ENCODE measurements at places on chromosomes 11 and 22. TPM values are rescaled to one million over a fixed set of nuclear protein-coding genes. Genes with fewer than 3 reads are reported as not detected.

CASP5 gene
- total RNA-seq: not detected

MFNG gene
- total RNA-seq: 23.5 TPM

ARHGAP42 gene
- 12.6 TPM for total RNA-seq

DNA sequence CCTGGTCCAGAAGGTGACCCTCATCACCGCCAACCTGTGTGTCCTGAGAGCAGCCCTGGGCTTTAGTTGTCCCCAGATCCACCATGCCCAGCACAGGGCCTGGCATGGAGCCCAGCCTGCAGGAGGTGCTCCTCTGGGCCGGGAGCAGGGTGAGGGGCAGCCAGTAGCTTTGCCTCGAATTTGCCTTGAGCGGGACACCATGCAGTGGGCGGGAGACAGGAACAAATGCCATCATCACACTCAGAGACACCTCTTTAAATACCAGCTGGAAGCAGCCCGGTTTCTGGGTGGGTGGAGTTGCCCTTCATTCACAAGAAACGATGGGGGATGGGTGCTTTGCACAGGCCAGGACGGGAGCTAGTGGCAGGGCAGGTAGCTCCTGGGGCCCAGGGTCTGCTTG, 19.3 kb downstream of the FLRT1 start:
- no peak for DNase-seq

GRCh38 chr11:46659908-46660307, 40.5 kb downstream of the ARHGAP1 start:
- DNase-seq: no peak

APOL5 gene
- not detected for total RNA-seq

- no peak for DNase-seq
Measured at GRCh38 chr11:129249351-129249750, 57.2 kb upstream of the ARHGAP32 start.

- DNase-seq: no peak
Measured at GRCh38 chr11:14422814-14423182, 63.8 kb upstream of the RRAS2 start.

OTOG gene
- total RNA-seq: not detected

GRCh38 chr11:44192017-44192385, 96.5 kb downstream of the EXT2 start:
- no peak for DNase-seq

ANO1 gene
- 13.9 TPM for total RNA-seq

NRGN gene
- total RNA-seq: 1.0 TPM

- DNase-seq: no peak
Measured at GRCh38 chr11:102476812-102477211, 24.2 kb upstream of the TMEM123 start.

DNA sequence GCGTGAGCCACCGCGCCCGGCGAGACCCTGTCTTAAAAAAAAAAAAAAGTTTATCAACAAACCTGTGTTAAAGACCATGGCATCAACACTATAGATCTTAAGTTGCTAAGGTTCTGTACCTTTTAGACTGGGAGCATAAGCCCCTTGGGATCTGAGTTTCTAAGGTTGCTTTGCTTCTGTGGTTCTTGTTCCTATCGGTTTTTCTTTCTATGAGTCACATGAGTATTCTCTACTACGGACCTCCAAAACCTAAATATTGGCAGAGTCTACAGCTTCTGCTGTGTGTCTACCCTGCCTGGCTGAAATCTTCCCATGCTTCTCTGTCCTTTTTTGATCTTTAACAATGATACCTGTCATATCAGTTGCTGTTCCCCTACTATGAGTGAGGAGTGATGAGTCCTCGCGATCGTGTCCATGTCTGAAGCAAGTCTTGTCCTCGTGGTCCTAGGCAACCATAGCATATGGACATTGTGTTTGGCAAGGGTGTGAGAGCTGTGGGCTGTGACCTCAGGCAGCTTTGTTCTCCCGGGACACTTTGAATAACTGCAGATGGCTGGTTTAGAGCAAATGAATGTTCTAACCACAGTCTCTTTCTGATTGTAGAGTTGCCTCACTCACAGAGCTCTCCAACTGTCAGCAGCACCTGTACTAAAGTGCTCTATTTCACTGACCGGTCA, 9.0 kb upstream of the DLAT start:
- no peak for DNase-seq

All from omental fat pad (tissue), 4 donors.